Stimulated activated CD4-positive, alpha-beta T cell treated with anti-CD3 and anti-CD28 coated beads, TNF-alpha, amount 100 ng/mL, for 24 hours (primary cell): ENCODE measurements at places on chromosomes 1 and 21.
A peak's percentile ranks its signal among the peaks of the same experiment; 100 is the strongest.

GRCh38 chr1:24900985-24901781 is 28.9 kb downstream of the RUNX3 start:
- DNase-seq, result no peak

GRCh38 chr1:153842006-153842471 is 66.8 kb downstream of the SLC27A3 start:
- DNase-seq, result no peak

DNA sequence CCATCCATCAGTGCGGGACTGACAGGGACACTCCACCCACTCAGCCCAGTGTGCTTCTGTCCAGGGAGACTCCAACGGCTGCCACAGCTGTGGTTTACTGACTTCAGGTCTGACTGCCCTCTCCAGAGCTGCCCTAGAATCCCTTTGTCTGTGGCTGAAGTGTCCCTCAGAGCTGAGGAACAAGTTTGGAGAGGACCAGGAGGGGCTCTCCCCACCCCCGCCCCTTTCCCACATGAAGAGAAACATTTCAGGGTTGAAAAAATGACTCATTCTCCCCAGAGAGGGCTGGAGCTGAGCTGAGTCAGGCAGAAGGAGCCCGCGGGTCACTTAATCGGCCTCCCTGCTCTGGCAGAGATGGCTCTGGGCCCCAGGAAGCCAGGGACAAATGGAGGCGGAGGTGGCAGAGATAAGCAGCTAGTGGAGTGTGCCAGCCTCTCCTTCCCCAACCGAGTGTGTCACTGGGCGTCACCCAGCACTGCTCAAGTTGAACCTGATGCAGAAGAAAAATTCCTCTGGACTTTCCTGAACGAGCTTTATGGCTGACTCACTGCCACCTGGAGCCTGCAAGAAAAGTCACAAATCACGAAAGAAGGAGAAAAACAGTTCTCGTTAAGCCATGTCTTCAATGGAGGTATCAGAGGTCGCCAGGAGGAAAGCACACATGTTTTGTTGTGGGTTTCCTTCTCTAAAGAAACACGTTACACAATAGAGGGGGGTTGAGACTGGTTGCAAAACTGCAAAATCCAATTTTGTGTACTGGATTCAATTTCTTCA is 34.3 kb upstream of the ECE1 start:
- DNase-seq, result peak; percentile 69

DNA sequence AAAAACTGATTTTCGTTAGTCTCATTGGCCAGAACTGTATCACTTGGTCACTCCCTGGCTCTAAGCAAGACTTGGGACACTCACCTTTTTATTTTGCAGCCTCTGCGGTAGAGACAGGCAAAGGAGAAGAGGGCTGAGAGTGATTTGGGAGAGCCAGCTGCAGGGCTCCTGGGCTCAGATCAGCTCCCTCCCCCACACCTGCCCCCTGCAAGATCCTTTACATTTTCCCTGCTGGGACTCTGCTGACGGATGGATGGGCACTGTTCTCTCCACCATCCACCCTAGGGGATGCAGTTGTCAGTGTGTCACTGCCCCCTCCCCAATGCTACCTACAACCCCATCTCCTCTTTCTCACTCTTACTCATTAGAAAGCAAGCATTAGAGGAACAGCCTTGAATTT is 301.1 kb upstream of the KAZN start:
- no peak for DNase-seq

- peak; percentile 78 for DNase-seq
Measured at GRCh38 chr1:2555634-2556276, 416 bp upstream of the TNFRSF14 start.

DNA sequence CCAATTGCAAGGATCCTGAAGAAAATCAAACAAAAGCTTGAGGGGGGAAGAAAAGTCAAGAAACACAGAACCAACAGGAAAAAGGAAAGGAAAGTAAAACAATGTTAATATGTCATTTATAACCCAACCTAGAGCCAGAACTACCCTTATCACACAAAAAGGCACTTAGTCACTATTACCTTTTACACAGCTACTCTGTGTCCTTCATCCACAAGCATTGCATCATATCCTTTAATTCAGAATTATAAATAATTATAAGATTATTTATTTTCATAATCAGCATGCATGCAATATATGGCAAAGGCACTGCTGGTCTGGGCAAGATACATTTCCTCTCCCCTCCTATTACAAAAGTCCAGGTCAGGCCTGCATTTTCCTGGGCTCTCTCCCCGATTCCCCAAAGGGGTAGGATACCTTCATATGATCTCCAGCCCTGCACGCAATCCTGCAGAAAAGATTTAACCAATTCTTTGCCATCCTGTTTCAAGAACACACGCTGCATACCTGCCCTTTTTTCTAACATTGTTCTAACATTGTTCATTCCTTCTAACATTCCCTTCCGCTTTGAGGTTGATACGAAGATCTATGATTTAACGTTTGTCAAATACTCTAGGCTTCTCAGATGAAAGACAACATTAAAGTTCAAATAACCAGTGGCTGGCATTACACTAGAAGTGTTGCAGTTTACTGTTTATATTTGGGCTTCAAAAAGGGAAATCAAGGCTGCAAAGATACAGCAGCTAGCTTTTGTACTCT is 4.3 kb downstream of the PTPN14 start:
- no peak for DNase-seq

GRCh38 chr1:50667272-50667671 is 244.0 kb upstream of the DMRTA2 start:
- no peak for DNase-seq

GRCh38 chr21:37562920-37563640 is 196.5 kb downstream of the DYRK1A start:
- DNase-seq, result no peak
